ENCODE measurements at places on chromosomes 3 and 15.

- no peak for DNase-seq
These were observed 177.2 kb downstream of the ITPR1 start for GRCh38 chr3:4670352-4670751.

GRCh38 chr3:93906245-93906644 is 67.5 kb downstream of the PROS1 start:
- DNase-seq: no peak

DNA sequence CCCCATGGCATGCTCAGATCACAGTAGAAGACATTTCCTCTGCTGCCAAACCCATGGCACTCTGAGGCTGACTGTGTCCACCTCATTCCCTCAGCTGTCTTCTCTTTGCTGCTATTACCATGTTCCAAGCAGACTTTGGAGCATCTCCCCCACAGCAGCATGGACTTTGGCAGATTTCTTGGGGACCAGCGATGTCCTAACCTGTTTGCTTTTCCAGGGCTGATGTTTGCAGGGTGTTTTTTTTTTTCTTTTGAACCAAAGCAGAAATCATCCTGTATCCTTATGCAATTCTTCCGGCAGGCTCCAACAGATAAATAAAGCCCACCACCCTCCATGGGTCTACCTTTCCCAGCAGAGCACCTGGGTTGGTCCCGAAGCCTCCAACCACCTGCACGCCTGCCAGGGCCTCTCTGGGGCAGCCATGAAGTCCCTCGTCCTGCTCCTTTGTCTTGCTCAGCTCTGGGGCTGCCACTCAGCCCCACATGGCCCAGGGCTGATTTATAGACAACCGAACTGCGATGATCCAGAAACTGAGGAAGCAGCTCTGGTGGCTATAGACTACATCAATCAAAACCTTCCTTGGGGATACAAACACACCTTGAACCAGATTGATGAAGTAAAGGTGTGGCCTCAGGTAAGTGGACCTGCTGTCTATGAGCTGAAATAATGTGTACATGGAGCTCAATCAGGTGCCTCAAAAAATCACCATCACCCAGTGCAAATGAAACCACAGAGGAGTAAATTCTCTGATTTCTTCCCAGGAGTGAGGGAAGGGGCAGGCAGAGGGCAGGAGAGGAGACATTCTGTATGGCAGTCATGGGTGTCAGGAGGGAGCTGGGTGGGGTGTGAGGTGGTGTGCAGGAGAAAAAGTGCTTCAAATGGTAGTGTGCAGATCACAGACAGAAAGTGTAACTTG is at the start of gene AHSG:
Gene AHSG (plus strand): TSS at position 340 of the 916 bp plus-strand sequence. CDS start 82 bp downstream, at position 422.
- DNase-seq: no peak

DNA sequence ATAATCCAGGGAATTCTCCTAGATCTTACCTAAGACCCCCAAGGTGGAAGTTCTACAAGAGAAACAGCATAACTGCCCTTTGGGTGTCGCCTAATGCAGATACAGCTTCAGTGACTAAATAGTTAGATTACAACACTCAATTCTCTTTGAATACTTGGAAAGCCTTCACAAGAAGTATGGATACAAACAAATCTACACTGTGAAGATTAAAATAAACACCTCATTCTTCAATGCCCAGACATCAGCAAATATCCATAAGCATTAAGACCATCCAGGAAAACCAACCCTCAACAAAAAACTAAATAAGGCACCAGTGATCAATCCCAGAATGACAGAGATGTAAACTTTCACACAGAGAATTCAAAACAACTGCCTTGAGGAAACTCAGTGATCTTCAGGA is 963.2 kb downstream of the PLOD2 start:
- no peak for DNase-seq

DNA sequence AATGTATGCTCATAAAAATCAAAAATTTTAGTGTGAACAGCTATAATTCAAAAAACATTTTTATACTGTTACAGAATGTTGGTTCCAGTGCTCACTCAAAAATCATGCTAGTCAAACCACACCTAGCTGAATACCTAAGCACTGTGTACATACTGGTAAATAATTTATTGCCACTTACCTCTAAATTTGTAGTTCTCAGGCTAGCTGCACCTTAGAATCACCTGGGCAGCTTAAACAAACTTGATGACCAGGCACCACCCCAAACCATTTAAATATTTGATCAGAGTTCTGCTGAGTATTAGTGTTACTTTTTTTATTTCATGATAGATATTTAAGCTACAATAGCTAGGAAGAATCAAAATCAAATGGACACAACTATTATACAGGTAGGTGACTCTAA is 32.3 kb upstream of the TMCO5A start:
- DNase-seq: no peak

- DNase-seq: no peak
These were observed 9.7 kb upstream of the ARID3B start for GRCh38 chr15:74531144-74531811.

GRCh38 chr3:174325171-174325570 is 534.0 kb upstream of the NAALADL2 start:
- no peak for DNase-seq

DNA sequence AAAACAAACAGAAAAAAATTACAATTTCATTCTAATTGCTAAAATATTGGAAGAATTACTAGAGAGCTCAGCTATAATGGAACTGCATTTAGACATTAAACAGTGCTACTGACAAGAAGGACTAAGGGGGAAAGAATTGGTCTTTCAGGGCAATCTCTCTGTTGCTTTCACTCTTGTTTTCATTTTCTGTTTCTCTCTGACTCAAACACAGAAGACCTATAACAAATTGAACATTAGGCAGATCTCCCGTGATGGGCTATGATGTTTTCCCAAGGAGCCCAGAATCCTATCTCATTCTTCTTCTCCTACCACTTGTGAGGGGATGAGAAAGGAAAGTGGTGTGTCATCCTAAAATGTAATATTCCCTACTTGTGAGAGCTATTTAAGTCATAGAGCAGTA is 358.0 kb upstream of the TGFBR2 start:
- no peak for DNase-seq

DNA sequence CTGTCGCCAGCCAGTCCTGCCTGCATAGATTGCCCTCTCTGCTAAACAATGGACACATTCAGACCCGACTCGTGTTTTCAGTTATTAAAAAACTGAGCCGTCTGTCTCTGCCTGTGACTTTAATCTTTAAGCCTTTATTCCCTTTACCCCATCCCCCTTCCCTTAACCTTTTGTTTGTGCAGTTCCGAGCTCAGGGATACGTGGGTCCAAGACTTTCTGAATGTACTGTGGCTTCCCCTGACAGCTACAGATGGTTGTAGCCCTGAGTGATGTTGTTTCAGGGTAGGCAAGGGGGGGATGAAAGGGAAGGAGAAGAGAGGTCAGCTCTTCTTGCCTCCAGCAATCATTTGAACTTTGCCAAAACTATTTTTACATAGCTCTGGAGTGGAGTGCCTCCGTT is 44.6 kb downstream of the EEFSEC start:
- no peak for DNase-seq

DNA sequence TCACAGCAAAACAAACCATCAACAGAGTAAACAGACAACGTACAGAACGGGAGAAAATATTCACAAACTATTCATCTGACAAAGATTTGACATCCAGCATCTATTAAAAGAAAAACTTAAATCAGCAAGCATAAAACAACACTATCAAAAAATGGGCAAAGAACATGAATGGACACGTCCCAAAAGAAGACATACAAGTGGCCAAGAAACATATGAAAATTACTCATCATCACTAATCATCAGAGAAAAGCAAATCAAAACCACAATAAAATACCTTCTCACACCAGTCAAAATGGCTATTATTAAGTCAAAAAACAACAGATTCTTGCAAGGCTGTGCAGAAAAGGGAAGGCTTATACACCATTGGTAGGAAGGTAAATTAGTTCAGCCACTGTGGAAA is 13.7 kb upstream of the SERPINI2 start:
- DNase-seq: no peak

DNA sequence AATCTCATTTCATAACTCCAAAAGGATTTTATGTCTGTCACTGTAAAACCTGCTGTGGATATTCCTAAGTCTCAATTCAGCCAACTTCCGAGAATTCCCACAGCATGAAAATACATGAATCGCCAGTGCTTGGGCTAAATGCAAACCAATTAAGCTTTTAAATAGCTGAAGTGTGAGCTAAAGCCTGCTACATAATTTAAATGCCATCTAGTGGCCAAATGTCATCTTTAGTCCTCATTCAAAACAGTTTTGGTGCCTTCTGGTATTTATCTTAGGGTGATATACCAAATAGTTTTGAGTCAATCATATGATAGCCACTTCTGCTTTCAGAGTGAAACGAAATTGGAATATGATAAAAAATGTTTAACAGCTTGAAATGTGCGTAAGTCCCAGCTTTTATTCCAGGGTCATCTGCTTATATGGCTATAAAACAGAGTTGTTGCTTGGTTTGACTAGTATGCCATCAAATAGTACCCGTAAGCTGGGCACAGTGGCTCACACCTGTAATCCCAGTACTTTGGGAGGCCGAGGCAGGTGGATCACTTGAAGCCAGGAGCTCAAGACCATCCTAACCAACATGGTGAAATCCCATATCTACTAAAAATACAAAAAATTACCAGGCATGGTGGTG is 41.8 kb upstream of the CCNL1 start:
- DNase-seq: no peak

- no peak for DNase-seq
These were observed at the start of gene TP63 for GRCh38 chr3:189631373-189631408. TSS of gene TP63 (plus strand) at chr3:189631389. CDS start at chr3:189631516, 127 bp downstream.

DNA sequence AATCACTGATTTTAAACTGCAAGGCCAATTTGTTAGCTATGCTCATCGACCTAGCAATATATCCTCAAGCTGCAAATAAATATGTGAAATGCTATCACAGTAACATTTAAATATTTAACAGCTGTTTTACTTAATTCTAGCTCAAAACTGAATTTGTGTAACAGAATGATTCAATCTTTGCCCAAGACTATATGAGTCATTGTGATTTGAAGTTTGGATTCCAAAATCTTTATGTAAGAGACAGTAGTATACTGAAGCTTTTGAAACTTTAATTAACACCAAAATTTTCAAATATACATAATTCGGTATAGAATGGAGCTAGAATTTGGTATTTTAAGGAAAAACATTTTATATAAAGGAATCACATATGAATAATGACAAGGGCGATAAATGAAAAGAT is 603.0 kb upstream of the ROBO2 start:
- DNase-seq: no peak

GRCh38 chr3:69212411-69213160 is 90.2 kb upstream of the LMOD3 start:
- no peak for DNase-seq

DNA sequence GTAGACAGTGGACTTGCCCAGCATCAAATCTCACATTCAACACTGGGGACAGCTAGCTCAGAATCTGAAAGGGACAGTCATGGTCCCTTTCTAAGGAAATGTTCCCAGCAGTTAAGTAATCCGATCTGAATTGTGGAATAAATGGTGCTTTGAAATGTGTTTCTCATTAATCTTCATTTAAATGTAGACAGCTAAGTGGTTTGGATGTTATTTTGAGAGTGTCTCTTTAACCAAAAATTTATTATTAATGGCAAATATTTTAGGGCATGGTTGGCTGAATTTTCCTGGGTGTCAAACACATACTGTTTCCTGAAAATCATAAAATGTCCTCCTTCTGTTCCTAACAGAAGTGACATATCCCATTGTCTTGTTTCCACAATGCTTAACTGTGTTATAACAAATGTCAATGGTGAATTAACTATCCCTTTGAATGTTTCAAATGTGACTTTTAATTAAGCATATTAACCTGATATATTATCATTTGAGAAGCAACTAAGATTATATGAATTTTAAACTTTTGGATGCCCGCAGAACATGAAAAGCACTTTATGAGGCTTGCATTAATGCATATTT is 210.8 kb downstream of the CHST2 start:
- no peak for DNase-seq

GRCh38 chr3:191170097-191170496 is 28.9 kb upstream of the OSTN start:
- no peak for DNase-seq

DNA sequence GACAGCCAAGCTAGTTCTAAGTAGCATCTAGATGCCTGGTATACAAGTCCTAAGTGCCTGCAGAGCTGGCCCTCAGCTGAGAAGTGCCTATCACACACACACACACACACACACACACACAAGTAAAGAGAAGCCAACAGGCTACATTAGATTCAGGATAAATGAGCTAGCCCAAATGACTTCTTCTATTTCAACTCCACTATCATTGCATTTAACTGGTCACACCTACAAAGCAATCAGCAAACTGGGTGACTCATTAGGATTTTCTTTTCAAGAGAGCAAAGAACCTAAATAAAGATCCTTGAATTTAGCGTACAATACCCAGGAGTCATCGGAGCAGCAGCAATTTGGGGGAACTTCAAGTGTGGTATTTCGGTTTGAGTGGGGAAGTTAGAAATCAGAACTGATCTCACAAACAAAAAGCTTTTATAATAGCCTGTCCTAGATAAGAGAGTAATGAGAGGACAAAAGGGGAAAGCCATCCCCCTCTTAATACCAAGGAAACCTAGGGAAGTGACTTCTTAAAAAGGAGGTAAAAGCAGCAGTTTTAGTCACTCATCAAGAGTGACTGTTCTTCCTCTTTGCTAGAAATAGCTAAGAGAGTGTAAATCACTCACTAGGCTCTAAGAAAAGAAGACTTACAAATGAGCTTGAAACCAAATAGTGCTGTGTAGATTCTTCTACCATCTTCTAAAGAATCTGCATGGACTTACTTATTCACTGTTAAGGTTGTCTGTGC is 112.7 kb downstream of the TNIK start:
- DNase-seq: no peak

- DNase-seq: no peak
These were observed 55.7 kb downstream of the SYNPR start for GRCh38 chr3:63333815-63334214.

DNA sequence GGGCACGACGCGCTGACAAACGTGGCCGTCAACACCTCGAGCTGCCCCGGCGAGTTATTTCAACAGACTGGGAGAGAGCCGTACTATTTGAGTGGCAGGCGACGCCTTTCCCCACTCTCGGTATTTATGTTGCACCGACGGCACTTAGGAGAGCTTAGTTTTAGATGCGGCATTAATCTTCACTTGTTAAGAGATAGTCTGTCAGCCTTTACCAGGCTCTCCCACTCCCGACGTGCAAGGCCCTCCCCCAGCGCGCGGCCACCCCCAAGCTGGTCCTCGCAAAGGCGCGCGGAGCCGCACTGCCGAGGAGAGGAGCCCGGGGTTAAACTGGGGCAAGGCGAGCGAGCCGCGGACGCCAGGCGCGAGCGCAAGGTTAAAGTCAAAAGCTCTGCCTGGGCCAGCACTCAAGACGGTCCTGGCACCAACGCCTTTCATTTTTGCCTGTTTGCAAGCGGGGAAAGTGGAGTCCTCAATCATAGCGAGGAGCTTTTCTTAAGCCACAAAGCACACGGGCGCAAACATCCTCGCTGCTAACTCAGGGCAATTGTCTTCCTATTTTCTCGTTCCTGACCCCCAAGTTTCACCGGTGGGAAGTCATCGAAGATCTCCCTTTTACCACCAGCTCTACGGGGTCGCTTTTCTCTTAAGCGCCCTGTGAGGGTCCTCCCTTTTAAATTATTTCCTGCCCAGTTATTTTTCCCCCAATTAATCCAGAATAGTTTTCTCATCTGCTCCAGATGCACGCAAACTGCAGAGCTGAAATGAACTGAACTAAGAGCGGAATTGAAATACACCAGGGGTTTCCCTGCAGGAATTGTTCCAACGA is 86.6 kb downstream of the NR2F2 start:
- no peak for DNase-seq

GRCh38 chr3:154304116-154304786 is 20.0 kb downstream of the DHX36 start:
- DNase-seq: no peak

All from D721Med (cell line).